Suppressor macrophage treated with lipopolysaccharide for 4 hours (primary cell): ENCODE measurements at places on chromosomes 16 and 17.
A peak's percentile ranks its signal among the peaks of the same experiment; 100 is the strongest.

- DNase-seq: no peak
Measured at GRCh38 chr17:31411707-31412285, 20.3 kb downstream of the RAB11FIP4 start.

DNA sequence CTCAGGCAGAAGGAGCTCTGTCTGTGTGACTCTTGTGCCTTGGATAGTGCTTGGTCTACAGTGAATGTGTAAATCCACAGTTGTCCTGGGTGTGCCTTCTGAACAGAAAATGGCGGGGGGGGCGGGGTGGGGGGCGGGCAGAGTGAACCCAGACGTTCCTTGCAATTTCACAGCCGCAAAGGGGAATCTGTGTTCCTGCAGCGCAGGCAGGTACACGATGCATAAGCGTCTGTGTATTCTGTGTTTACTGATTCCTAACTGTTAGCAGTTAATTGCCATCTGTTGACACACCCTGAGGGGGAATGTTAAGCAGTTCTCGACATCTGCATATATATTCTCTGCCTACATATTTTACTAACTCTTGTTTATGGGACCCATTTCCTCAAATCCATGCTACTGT, 123.5 kb upstream of the ZFHX3 start:
- DNase-seq: no peak

DNA sequence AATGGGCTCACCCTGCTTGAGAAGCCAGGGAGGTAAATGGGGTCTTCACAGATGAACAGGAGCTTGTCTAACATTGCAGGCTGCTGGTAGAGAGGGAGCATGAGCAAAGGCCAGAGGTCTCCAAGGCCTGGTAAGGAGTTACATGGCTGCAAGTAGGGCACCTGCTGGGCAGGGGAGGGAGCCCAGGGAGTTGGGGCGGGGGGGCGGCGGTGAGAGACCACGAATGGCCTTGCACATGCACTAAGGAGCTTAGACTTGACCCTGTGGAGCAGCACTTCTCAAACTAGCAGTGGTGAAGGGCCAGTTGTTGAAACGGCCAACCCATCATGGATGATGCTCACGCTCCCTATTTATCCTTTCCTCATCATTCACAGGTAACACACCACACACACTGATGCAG, 38.4 kb downstream of the ERN1 start:
- no peak for DNase-seq

DNA sequence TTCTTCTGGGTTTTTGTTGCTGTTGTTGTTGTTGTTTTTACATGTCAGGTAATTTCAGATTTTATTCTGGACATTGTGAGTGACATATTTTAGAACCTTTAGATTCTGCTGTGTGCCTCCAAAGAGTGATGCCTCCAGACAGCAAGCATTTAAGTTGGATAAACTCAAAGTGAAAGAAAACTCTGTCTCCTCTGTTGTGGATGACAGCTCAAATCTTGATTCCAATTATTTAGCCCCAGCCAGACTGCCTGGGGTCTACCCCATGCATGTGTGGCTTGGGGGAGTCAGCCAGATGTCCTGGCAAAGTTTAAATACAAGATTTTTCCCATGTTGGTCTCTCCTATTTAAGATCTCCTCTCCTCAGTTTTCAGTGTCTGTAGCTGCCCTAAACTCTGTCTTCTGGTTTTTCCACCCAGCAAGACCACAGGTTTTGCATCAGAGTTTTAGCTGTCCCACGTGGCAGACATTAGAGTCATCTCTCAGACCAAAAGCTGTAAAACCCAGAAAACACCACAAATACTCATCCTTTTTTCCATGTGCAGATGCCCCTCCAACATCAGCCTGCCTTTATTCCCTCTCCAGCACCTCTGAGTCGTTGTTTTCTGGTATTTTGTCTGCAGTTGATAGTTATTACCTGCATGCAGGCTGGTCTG, 19.4 kb upstream of the ZNF469 start:
- no peak for DNase-seq

DNA sequence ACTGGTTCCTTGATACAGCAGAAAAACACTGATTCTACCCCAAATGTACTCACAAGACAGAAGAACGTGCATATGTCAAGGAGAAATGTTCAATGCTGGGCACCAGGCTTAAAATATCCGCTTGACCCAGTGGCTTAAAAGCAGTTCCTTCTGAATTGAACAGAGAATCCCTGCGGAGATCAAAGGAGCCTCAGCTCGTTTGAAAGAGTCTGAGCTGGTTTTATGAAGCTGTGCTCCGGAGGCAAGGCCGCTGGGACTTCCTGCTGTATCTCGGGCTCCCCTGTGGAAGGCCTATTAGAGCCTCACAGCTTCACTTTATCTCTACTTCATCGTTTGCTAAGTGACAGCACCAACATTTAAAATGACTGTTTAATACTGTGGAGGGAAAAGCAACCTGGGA, 2.2 kb downstream of the LMF1 start:
- no peak for DNase-seq

GRCh38 chr17:32798938-32799337, 78.0 kb downstream of the MYO1D start:
- no peak for DNase-seq

DNA sequence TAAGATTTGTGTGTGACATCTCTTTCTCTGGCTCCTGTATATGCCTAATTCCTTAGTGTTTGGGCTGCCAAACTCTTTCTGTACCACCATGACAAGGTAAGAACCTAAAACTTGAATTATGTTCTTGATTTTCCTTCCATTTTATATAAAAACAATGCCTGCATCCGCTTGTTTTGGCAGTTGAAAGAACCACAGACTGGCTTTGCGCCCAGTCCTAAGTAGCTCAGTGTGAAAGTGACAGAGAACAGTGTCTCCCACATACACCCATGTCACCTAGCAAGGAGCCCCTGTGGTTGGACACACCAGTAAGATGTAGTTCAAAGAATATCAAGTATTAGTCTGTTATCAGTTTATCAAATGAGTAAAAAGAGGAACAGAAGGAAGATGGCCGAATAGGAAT, 40.7 kb upstream of the SLC6A2 start:
- no peak for DNase-seq

GRCh38 chr17:76139801-76140660, 1.0 kb downstream of the FOXJ1 start:
- DNase-seq: no peak

- no peak for DNase-seq
Measured at GRCh38 chr16:86392436-86393152, 117.7 kb upstream of the FOXF1 start.

DNA sequence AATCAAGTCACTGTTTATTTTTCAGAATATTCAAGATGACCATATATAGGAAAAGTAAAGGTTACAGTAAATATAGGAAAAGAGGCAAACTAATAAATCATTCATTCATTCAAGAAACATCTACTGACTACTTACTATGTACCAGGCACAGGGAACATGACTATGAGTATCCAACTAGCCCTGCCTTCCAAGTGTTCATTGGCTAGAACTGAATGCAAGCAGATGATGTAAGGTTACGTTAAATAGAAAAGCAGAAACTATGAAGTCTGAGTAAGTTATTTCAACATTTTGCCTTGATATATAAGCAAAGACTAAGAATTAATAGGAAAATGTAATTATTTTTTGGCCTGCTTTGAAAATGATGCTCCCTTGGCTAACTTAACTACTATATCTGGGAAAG, 36.7 kb downstream of the SPAG9 start:
- peak; percentile 44 for DNase-seq

- peak; percentile 63 for DNase-seq
Measured at GRCh38 chr17:76726776-76727718, at the start of gene METTL23. Gene METTL23 (plus strand): TSS chr17:76726839. CDS start chr17:76729711, 2,872 bp downstream.

- no peak for DNase-seq
Measured at GRCh38 chr17:44308865-44309264, 464 bp downstream of the RUNDC3A start.

DNA sequence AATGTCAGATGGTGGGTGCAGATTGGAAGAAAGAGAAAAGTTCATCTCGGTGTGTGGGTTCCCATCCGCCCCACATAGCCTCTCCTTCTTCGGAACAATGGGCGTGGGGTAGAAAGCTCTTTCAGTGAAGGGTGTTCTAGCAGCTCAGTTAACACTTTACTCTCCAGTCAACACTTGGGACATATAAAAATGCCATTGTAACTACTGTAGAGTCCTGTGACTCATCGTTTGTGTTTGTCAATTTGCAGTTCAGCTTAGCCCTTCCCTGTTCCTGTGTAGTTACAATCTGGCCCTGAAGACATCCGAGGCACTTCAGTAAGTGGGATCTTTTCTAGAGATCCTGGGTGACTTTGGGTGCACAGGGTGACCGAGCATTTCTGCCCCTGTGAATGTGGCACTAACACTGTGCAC, 11.5 kb upstream of the CLEC18C start:
- DNase-seq: no peak

DNA sequence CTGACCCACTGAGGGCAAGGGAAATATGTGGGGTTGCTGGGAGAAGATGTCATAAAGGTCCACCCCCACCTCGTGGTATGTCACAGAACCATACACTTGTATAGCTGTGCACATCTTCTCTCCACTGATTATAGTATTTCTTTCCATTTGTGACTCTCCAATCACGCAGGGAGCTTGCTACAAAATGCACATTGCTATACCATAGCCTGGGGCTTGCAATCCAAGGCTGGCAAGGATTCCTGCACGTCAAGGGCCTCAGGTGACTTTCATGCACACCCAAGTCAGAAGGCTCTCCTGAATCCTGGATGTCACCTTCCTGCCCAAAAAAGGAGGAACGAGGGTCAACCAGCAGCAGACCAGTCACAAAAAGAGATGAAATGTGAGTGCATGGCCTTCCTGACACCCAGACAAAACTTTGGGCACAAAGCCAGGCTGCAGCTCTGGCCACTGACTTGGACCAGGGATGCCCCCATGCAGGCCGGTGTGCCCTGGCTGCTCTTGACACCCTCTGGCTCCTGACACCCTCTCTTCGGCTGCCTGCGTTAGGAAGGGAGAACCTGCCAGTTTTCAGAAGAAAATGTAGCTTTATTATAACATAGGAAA, 12.1 kb downstream of the TBC1D26 start:
- no peak for DNase-seq

DNA sequence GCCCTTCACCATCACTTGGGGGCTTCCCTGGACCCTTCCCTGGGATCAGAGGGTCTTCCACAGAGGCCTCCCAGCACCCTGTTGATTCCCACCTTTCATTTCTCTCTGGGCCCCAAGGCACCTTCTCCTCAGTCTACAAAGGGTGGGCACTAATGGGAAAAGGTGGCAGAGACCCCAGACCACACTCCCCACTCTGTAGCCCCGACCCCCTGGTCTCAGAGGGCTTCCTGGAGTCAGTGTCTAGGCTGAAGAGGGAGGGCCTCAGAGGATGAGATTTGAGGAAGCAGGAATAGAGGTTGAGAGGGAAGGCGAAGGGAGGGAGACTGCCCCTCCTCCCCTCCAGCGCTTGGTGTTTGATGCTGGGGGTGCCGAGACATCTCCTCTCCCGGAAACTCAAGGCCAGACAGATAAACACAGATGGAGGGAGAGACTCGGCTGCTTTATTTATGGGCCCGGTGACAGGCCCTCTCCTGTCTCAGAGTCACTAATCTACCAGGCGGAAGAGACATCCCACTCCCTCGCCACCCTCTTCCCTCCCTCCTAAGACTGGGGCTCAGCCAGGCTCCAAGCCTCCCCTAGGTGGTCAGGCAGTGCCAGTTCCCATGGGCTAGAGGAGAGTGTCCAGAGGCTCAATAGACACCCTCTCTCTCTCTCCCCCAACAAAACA, 18.5 kb upstream of the SP2 start:
- DNase-seq: no peak

DNA sequence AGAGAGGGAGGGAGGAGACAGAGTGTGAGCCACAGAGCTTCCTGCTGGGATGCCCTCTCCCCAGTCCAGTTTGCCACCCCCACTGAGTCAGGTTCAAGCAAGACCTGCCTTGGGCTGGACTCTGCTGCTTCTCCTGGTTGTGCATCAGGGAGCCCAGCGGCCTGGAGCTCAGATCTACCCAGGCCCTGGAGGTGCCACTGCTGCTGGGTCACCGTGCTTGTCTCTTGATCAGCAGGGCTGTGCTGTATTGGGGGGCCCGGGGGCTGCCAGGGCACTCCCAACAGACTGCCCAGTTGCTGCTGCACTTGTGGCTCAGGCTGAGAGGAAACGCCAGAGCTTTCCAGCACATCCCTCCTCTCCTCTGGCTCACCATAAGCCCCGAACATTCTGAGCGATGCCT, 8.9 kb downstream of the TLE7 start:
- DNase-seq: no peak

DNA sequence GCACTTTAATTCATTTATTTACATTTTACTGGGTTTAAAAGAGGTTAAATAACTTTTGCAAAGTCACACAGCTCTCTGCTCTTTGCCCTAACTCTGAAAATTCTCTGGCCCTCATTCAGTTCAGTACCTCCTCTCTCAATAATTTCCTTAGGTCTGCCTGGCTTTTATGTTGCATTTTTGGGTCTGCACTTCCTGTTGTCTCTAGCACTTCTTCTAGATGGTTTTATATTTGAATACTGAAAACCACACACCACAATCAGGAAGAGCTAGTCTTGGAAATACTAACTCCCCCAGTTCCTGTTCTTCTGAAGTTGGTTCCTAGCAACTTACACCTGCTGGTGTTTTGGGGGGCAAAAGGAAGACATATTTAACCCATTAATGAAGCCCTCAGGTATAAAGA, 577.9 kb downstream of the HS3ST4 start:
- DNase-seq: no peak

DNA sequence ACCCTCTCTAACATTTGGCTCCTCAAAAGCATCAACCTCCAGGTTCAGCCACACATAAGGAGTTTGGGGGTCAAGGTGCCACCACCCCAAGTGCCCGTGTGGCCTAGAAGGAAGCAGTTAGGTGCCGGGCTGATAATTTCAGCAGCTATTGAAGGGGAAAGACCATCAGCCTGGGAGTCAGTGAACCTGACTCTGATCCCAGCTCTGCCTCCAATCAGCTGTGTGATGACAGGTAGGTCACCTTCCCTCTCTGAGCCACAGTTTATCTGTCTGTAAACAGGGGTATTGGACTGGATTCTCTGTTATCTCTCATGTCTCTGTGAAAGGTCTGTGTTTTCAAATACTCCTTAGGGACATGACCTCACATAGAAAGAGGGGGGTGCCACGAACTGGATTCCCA, 3.9 kb downstream of the CRHR1 start:
- no peak for DNase-seq

- DNase-seq: no peak
Measured at GRCh38 chr16:2584729-2585650, 47.2 kb downstream of the PDPK1 start.

DNA sequence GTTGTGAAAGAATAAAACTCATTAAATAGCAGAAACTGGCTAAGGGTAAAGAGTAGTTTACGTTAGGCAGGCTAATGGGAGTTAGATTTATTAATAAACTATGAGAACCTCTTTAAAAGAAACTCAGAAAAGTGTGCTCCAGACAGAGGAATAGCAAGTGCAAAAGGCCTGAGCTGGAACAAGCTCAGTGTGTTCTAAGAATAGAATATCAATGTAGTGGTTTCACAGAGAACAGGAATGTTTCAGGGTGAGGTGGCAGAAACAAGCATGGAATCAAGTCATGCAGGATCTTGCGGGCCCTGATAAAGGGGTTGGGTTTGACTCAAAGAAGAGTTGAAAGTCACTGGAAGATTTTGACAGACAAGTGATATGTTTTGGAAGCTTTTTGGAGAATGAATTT, 164.0 kb upstream of the HS3ST3A1 start:
- DNase-seq: no peak
